Neural crest cell (in vitro differentiated cells): ENCODE measurements at places on chromosomes 1 and 21. TPM values are rescaled to one million over a fixed set of nuclear protein-coding genes. Genes with fewer than 3 reads are reported as not detected.
A peak's percentile ranks its signal among the peaks of the same experiment; 100 is the strongest.

GRCh38 chr1:20410503-20410902 is 75.5 kb downstream of the CAMK2N1 start:
- no peak overlapping the region for H3K27ac ChIP-seq
- no peak overlapping the region for H3K4me3 ChIP-seq
- H3K36me3 ChIP-seq: no peaks in the 10 kb centered on the region
- H3K4me1 ChIP-seq: no peaks in the 10 kb centered on the region

SLC2A1 gene
- total RNA-seq: 254 and 265 TPM in 2 replicates

GJA8 gene
- not detected in 2 replicates for total RNA-seq

DCDC2B gene
- not detected in 2 replicates for total RNA-seq

DNA sequence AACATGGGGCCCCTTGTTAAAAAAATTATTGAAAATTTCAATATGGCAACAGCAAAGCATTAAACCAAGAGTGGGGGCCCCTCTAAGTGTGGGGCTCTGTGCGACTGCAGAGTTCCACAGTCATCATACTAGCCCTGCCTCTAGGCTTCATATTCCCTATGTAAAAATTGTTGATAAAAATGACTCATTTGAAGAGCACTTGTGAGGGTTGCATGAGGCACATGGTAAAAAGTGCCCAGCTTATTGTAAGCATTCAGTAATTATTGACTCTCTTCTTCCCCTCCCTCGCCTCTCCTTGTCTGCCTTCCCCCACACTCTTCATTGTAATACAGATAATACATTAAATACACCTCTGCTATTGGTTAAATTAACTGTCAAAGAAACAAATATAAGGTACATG is 86.7 kb upstream of the PTBP2 start:
- no peak overlapping the region for H3K4me3 ChIP-seq
- no peak for DNase-seq
- no peaks in the 10 kb centered on the region for H3K27me3 ChIP-seq
- H3K27ac ChIP-seq: no peak overlapping the region
- H3K36me3 ChIP-seq: no peaks in the 10 kb centered on the region

- H3K27me3 ChIP-seq: peaks cover 45% of the 10 kb centered on the region
- H3K4me3 ChIP-seq: no peak overlapping the region
- no peak overlapping the region for H3K27ac ChIP-seq
- peak; percentile 49 for DNase-seq
- H3K4me1 ChIP-seq: peaks cover 14% of the 10 kb centered on the region
Observed at GRCh38 chr1:205343431-205344065, 13.2 kb downstream of the KLHDC8A start.

DNA sequence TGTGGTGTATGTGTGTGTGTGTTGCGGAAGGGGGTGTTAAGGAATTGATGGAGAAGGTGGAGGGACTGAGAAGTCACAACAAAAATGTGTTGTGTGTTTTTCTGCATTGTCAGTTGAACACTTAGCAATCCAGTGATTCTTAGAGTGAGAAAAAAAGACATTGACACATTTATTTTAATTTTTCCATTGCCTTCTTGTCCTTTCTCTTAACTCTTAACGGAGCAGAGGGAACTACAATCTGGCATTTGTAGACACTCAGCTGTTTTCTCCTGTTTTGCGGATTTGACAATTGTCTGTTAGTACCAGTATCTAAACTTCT is 725 bp downstream of the C1orf53 start:
- DNase-seq: no peak
- peaks cover under 1% of the 10 kb centered on the region for H3K36me3 ChIP-seq
- H3K27me3 ChIP-seq: peaks cover 56% of the 10 kb centered on the region
- peak overlapping the region; percentile 87 for H3K4me3 ChIP-seq
- peak overlapping the region; percentile 37 for H3K27ac ChIP-seq
- peaks cover 18% of the 10 kb centered on the region for H3K4me1 ChIP-seq

- H3K4me3 ChIP-seq: peak overlapping the region; percentile 98
- peaks cover 15% of the 10 kb centered on the region for H3K27me3 ChIP-seq
- peak overlapping the region; percentile 67 for H3K27ac ChIP-seq
Observed at GRCh38 chr1:150575518-150576366, 3.7 kb downstream of the MCL1 start.

DNA sequence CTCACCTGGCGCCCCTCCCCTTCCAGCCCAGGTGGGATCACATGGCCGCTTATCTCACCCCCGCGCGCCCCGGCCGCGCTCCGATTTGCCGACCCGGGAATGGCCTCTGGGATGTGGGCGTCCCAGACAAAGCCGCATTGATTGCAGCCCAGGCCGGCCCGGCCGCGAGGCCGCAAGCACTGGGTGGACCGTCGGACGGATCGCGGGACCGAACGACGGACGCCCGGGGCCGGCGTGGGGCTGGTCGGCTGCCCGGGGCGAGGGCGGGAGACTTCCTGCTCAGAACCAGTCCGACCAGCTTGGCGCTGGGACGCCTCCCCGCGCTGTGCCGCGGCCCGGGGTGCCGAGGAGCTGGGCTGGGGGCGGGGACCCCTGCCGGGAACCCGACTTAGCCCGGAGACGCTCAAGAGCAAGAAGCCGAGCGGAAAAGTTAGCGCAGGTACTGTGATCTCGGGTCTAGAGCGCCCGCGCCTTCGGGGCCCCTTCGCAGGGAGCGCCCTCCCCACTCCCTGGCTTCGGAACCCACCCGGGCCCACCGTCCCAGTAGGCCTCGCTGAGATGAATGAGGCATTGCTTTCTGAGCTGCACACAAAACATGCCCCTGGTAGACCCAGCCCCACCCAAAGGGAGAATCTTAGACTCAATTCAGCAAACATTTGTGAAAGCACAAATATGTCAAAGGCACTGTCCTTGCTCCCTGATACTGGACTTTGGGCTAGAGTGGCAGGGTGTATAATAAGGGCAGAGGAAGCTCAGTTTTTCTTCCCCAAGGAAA is 415 bp upstream of the LAD1 start:
- no peak overlapping the region for H3K4me3 ChIP-seq
- peaks cover 37% of the 10 kb centered on the region for H3K27me3 ChIP-seq

- DNase-seq: no peak
- peaks cover 35% of the 10 kb centered on the region for H3K4me1 ChIP-seq
- no peaks in the 10 kb centered on the region for H3K36me3 ChIP-seq
- no peaks in the 10 kb centered on the region for H3K27me3 ChIP-seq
Observed at GRCh38 chr1:117146072-117146471, 24.5 kb upstream of the TRIM45 start.

GRCh38 chr1:160953030-160953429 is 1.6 kb downstream of the ITLN2 start:
- no peak overlapping the region for H3K27ac ChIP-seq
- DNase-seq: no peak
- H3K27me3 ChIP-seq: no peaks in the 10 kb centered on the region
- H3K4me1 ChIP-seq: peaks cover 4% of the 10 kb centered on the region

GRCh38 chr1:150160964-150161621 is 11.4 kb downstream of the PLEKHO1 start:
- H3K27me3 ChIP-seq: no peaks in the 10 kb centered on the region
- H3K27ac ChIP-seq: peak overlapping the region; percentile 72
- peak overlapping the region; percentile 7 for H3K4me3 ChIP-seq
- DNase-seq: no peak

- DNase-seq: no peak
- H3K4me1 ChIP-seq: no peaks in the 10 kb centered on the region
- H3K27me3 ChIP-seq: peaks cover 24% of the 10 kb centered on the region
Observed at GRCh38 chr1:3705341-3705950, 46.8 kb upstream of the CCDC27 start.

SGIP1 gene
- total RNA-seq: 5.3 and 5.9 TPM in 2 replicates

DNA sequence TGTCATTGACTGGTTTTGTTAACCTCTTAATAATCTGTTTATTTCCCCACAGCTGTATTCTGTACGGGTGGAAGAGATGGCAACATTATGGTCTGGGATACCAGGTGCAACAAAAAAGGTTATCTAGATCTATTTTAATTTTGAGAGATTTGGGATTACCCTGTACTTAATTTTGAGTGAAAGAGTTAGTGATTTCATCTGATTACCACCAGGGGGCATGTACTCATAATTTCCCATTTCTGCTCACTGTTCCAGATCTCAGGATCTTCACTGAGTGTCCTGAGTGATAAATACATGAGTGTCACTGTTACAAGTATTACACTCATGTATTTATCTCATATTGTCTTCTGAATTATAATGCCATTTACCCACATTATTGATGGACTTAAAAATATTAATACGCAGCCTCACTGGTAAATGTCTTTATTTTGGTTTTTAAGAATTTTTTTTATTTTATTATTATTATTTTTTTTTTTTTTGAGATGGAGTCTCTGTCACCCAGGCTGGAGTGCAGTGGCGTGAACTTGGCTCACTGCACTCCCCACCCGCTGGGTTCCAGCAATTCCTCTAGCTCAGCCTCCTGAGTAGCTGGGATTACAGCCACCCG is 27.4 kb downstream of the DTL start:
- no peak for DNase-seq
- H3K27ac ChIP-seq: no peak overlapping the region
- no peaks in the 10 kb centered on the region for H3K27me3 ChIP-seq
- no peaks in the 10 kb centered on the region for H3K4me1 ChIP-seq
- H3K36me3 ChIP-seq: peaks cover 34% of the 10 kb centered on the region
- no peak overlapping the region for H3K4me3 ChIP-seq

KRTAP19-3 gene
- not detected in 2 replicates for total RNA-seq

CATSPERE gene
- total RNA-seq: 0.44 and 0.73 TPM in 2 replicates

DNA sequence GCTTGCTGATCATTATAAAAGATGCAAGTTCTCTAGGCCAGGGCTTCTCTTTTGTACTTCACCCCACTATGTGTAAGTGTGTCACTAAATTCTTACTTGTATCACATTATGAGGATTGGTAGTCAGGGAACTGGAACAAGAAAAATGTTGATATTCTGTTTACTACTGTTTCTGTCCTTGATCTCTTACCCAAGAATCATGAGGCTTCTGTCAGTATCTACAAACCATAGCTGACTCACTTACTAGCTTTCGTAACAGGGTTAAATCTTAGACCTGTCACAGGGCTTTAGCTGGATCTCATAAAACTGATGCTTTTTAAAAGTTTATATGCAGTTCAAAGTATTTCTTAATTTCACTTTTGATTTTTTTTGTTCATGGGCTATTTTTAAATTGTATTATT is 681.2 kb downstream of the PLPP3 start:
- no peaks in the 10 kb centered on the region for H3K4me1 ChIP-seq
- H3K27ac ChIP-seq: no peak overlapping the region
- no peak for DNase-seq
- H3K27me3 ChIP-seq: no peaks in the 10 kb centered on the region
- H3K4me3 ChIP-seq: no peak overlapping the region

- DNase-seq: no peak
- no peaks in the 10 kb centered on the region for H3K36me3 ChIP-seq
- peaks cover 10% of the 10 kb centered on the region for H3K27me3 ChIP-seq
- no peak overlapping the region for H3K4me3 ChIP-seq
Observed at GRCh38 chr1:157725221-157725577, 24.6 kb upstream of the FCRL3 start.

GRCh38 chr1:28354121-28354520 is 15.4 kb upstream of the PHACTR4 start:
- H3K36me3 ChIP-seq: no peaks in the 10 kb centered on the region
- DNase-seq: no peak
- H3K4me1 ChIP-seq: no peaks in the 10 kb centered on the region

DNA sequence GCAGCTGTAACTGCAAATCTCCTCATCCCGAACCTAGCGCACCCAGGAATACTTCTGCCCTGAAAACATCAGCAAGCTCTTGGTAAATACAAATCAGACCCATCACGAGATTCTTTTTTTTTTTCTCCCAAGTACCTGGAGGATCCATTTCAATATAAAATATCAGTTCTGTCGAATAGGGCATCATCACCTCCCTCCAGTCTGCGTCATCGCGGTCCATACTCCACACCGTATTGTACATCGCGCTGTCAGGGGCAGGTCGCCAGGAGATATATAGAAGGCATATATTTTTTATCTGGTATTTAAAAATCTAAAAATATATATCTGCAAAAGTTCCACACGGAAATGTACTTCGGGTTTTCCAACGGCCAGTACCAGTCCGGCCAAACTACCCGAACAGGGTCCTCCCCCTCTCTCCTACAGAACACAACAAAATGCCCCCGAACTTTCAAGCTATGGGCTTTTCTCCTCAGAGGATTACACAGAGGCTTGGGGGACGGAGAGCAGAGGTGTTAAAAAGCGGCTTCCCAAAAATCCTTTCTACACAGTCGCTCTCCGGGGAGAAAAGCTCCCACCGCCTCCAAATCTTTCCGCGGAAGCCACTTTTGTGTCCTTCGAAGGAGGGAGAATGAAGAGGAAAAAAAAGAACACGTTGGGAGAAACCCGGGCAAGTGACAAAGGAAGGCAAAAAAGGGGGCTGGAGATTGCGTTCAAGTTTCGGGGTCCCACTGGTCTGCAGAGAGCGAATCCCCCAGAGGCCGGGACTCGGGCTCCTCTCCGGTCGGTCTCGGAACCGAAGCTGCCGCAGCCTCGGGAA is 509 bp downstream of the PIK3R3 start:
- H3K4me3 ChIP-seq: peak overlapping the region; percentile 94
- H3K27ac ChIP-seq: peak overlapping the region; percentile 100
- no peaks in the 10 kb centered on the region for H3K27me3 ChIP-seq
- H3K4me1 ChIP-seq: peaks cover 58% of the 10 kb centered on the region
- peaks cover 4% of the 10 kb centered on the region for H3K36me3 ChIP-seq
- DNase-seq: peak; percentile 19

- no peak overlapping the region for H3K27ac ChIP-seq
- no peak overlapping the region for H3K4me3 ChIP-seq
- peaks cover 19% of the 10 kb centered on the region for H3K4me1 ChIP-seq
- DNase-seq: no peak
Observed at GRCh38 chr1:205214756-205215155, 3.3 kb upstream of the DSTYK start.

DNA sequence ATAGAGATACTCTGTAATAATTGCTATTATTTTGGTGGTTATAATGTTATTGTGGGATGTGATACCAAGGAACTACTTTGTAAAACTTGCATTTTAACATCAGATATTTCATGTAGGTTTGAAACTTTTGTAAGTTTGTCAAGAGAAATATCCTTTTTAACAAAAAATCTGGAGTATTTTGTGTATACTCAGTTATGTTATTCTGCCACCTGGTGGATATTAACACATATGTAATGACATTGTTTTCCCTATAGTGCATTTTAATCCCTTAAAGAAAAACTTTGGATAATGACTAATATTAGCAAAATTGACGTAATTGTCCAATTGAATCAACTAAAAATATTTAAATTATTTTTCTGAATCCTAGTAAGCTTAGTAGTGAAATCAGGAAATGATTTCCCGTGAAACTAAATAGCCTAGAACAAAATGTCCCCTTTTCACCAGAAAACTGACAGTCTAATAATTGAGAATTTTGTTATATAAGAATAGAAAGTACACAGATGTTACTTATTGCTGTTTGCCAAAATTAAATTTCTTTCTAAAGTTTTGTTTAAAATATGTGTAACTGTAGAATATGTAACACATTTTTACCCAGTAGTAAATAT is 39.6 kb downstream of the KCTD3 start:
- DNase-seq: no peak
- H3K4me1 ChIP-seq: peaks cover 9% of the 10 kb centered on the region
- no peak overlapping the region for H3K4me3 ChIP-seq
- H3K27me3 ChIP-seq: no peaks in the 10 kb centered on the region

TMEM54 gene
- total RNA-seq: 2.7 and 2.8 TPM in 2 replicates

- no peaks in the 10 kb centered on the region for H3K27me3 ChIP-seq
- H3K36me3 ChIP-seq: peaks cover 62% of the 10 kb centered on the region
- H3K4me3 ChIP-seq: no peak overlapping the region
- no peak for DNase-seq
- no peak overlapping the region for H3K27ac ChIP-seq
Observed at GRCh38 chr1:228228601-228229074, 20.8 kb downstream of the OBSCN start.

GRCh38 chr1:204113896-204114295 is 37.9 kb downstream of the ETNK2 start:
- H3K36me3 ChIP-seq: no peaks in the 10 kb centered on the region
- DNase-seq: no peak
- no peak overlapping the region for H3K4me3 ChIP-seq
- H3K27me3 ChIP-seq: no peaks in the 10 kb centered on the region
- peaks cover 25% of the 10 kb centered on the region for H3K4me1 ChIP-seq

- no peaks in the 10 kb centered on the region for H3K27me3 ChIP-seq
- no peaks in the 10 kb centered on the region for H3K36me3 ChIP-seq
- no peak overlapping the region for H3K4me3 ChIP-seq
- DNase-seq: no peak
- peaks cover 71% of the 10 kb centered on the region for H3K4me1 ChIP-seq
Observed at GRCh38 chr1:21318714-21319159, 28.5 kb upstream of the ECE1 start.
